ENCODE measurements at places on chromosomes 16 and 17.

- no peak for DNase-seq
Observed at GRCh38 chr17:47076171-47076570, 97.1 kb upstream of the RPRML start.

GRCh38 chr17:21131137-21131536, 4.4 kb downstream of the DHRS7B start:
- no peak for DNase-seq

DNA sequence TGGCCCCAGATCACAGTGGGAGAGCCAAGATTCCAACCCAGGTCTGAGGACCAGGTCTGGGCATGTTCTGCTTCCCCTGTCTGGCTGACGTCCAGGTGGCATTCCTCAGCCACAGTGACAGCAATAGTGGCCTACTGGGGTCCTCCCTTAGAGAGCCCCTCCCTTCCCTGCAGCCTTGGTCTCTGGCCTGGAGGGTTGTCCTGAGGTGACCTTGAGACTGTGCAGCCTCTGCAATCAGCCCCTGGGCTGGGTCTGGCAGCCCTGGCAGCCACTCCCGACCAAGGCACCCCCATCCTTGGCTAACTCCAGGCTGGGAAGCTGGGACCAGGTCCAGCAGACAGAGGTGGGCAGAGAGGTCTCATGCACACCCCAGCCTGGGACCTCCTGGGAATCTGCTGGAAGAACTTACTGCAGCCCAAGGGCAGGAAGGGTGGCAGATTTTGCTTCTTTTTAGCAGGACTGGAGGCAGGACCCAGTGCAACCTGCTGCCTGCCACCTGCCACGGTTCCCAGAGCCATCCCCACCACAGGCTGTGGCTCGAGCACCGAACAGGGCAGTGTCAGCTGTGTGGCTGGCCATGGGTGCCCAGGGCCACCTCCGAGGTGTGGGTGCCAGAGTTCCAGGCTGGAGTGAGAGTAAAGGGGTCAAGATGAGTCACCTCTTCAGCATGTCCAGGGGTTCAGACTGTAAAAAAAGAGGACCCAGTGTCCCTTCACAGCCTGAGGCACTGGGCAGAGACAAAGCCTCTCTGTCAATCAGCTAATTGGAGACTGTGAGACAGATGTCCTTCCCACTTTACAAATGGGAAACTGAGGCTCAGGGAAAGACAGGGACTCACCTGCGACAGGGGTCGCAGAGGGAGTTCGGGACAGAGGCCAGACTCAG, 12.6 kb downstream of the GRB7 start:
- peak; percentile 67 for DNase-seq

DNA sequence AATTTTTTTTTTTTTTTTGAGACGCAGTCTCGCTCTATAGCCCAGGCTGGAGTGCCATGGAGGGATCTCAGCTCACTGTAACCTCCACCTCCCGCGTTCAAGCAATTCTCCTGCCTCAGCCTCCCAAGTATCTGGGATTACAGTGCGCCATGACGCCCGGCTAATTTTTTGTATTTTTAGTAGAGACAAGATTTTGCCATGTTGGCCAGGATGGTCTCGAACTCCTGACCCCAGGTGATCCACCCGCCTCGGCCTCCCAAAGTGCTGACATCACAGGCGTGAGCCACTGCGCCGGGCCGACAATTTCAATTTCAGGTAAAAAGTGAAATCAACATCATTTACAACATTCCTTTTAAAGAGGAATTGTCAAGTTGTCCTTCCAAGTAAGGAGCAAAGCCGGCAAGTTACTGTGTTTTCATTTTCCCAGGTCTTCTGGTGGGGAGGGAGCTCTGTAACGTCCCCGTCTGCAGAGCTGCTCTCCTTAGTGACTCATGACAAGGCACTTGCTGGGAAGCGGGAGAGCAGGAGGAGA, 873 bp downstream of the NPLOC4 start:
- no peak for DNase-seq

GRCh38 chr17:4073983-4074830, 68.6 kb downstream of the ZZEF1 start:
- no peak for DNase-seq

- DNase-seq = no peak
Observed at GRCh38 chr16:16025214-16025968, 76.0 kb downstream of the ABCC1 start.

GRCh38 chr16:85037050-85037410, 9.4 kb downstream of the KIAA0513 start:
- no peak for DNase-seq

DNA sequence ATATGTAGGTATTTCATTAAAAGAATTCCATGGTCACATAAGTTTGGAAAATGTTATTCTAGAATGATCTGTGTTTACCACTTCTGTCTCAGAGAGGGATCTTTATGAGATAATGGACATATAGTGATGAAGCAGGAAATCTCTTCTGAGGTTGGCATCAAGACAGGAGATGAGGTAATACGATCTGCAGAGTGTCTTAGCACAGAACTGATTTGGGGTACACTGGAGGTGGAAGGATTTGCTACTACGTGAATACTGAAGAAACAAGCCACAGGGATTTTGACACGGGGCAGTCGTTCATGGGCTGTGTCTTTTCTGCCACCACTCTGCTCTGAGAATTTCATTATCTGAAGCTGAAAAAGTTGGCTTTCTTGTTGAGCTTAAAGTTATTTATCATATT, 5.5 kb downstream of the CBFB start:
- DNase-seq = no peak

- DNase-seq = no peak
Observed at GRCh38 chr17:64388961-64389565, 1.6 kb downstream of the PECAM1 start.

- no peak for DNase-seq
Observed at GRCh38 chr16:23976524-23976923, 140.7 kb downstream of the PRKCB start.

- peak; percentile 63 for DNase-seq
Observed at GRCh38 chr17:58504826-58505351, 9.5 kb downstream of the MTMR4 start.

- no peak for DNase-seq
Observed at GRCh38 chr16:58449768-58450167, 50.2 kb upstream of the NDRG4 start.

GRCh38 chr17:66767154-66767933, 67.6 kb upstream of the CACNG5 start:
- DNase-seq = no peak

GRCh38 chr16:87017371-87018012, 299.7 kb downstream of the C16orf95 start:
- DNase-seq = no peak

GRCh38 chr16:85361441-85362118, 249.3 kb upstream of the CIBAR2 start:
- peak; percentile 61 for DNase-seq

GRCh38 chr16:15855704-15856003, 1.2 kb downstream of the MYH11 start:
- DNase-seq = no peak

DNA sequence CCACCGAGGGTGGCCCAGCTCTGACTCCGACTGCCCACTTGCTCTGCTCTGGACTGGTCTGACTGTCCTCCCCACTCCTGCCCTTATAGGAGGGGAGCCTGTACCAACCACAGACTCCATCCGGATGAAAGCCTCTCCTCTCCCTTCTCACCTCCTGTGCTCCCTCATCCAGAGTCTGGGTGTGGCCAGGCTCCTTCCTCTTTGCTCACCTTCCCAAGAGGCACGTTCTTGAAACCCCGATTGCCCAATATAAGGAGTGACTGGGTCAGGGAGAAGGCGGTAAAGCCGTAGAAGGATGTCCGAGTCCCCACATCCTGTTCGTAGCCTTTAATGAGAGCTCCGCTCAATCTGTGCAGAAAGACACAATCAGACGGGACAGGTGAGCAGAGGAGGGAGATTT, 17.1 kb downstream of the ST6GALNAC1 start:
- no peak for DNase-seq

GRCh38 chr17:18987230-18987610, 17.3 kb downstream of the FAM83G start:
- DNase-seq = no peak

DNA sequence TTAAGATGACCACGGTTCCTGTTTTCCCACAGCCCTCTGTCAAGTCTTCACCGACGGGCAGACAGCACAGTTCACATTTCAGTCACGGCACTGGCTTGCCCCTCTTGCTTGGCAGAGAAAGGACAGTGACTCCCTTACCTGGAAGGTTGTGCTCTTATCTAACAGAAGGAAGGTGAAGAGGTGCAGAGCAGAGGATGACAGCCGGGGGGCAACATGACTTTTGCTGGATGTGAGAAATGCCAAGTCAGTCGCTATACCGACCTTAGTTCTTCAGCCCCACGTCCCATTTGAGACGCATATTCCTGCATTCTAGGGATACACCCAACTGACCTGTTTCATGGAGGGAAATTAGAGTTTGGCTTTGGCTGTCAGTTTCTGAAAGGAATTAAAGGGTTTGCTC, 492.3 kb downstream of the NPIPA7 start:
- DNase-seq = no peak

GRCh38 chr17:19610311-19610710, 38.2 kb upstream of the ALDH3A2 start:
- no peak for DNase-seq

- DNase-seq = no peak
Observed at GRCh38 chr16:58378401-58378800, 13.9 kb upstream of the GINS3 start.

DNA sequence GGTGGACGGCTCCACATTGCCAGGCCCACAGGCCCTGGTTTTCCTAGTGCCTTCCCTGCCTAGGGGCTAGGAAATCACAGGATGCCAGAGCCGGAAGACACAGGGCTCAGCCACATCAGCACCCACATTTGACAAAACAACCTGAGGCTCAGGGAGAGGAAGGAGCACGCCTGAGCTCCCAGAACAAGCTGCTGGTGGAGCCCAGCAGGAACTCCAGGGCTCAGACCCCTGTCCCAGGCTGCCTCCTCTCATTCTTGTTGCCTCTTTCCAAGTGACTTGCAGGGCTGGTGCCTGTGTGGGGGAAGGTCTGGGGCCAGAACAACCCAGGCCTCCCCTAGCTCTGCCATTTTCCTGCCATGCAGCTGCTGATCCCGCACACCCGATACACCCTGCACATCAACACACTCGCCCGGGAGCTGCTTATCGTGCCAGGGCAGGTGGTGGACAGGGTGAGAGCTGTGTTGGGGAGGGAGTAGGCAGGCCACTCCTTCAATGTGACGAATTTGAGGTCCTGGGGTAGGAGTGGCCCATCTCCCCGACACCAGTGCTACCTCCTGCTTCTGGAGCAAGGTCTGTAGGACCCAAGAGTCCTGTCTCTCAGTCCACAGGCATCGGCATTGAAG, 7.6 kb downstream of the ALOX15B start:
- DNase-seq = no peak

DNA sequence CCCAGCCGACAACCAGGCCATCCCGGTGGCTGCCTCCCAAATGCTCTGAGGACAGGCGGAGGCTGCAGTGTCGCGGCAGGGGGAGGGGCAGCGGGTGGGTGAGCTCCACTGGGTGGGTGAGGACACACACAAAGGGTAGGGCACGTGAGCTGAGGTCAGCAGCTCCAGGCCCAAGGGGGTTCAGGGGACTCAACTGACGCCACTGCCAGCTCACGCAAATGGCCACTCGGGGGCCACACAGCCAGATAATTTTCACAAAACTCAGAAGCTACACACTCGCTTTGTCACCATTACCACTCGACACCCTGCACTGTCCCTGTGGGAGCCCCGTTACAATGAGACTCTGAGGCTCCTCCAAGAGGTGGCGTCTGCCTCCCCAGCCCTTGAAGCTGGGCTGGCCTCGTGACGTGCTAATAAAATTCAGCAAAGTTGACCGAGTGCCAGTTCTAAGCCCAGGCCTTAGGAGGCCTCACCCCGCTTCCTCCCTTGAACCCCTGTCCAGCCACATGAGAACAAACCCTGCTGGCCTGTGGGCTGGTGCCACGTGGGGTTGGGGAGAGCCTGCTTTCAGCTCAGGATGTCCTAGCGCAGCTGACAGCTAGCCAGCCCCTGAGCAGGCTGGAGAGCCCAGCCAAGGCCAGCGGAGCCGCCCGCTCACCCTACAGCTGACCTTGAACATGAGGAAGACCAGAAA, 56.9 kb downstream of the RMI2 start:
- DNase-seq = no peak

- DNase-seq = no peak
Observed at GRCh38 chr16:8867216-8867931, 1.4 kb downstream of the CARHSP1 start.

DNA sequence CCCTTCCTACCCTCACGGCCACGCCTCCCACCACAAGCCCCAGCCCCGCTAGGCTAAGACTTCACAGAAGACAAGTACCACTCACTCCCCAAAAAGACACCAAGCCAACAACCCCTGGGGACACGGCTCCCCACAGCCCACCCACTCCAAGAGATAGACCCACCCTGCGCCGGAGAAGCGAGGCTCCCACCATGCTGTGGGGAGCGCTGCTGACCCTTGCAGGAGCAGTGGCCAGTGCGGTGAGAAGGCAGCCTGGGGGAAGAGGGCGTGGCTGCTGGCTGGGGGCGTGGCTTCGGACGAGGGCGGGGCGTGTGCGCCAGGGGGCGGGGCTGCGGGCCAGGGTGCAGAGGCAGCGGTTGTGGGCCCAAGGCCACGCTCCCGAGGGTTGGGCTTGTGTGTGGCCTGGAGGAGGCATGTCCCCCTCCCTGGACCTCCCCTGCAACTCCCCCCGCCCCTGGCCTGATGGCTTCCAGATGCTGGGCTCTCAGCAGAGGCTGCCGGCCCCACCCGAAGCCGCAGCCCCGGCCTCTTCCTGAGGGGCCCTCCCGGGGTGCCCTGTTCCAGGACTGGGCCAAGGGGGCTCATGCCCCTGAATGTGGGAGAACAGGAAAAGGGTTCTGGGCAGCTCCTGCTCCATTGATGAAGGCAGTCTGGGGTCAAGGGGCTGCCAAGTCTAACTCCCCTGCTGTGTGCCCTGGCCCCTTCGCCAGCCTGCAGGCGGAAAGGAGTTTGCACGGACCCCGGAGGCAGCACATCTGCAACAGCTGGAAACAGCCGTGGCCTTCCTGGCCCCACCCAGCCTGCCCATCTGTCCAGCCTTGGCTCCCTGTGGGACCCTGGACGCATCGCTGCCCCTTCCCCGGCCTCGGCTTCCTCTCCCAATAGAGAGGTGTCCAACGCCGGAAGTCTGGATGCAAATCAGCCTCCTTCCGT, 9.1 kb downstream of the TFAP4 start:
- DNase-seq = peak; percentile 91

- DNase-seq = no peak
Observed at GRCh38 chr17:4333041-4333440, 33.4 kb downstream of the UBE2G1 start.

- DNase-seq = no peak
Observed at GRCh38 chr17:59435238-59435637, 103.8 kb downstream of the YPEL2 start.

DNA sequence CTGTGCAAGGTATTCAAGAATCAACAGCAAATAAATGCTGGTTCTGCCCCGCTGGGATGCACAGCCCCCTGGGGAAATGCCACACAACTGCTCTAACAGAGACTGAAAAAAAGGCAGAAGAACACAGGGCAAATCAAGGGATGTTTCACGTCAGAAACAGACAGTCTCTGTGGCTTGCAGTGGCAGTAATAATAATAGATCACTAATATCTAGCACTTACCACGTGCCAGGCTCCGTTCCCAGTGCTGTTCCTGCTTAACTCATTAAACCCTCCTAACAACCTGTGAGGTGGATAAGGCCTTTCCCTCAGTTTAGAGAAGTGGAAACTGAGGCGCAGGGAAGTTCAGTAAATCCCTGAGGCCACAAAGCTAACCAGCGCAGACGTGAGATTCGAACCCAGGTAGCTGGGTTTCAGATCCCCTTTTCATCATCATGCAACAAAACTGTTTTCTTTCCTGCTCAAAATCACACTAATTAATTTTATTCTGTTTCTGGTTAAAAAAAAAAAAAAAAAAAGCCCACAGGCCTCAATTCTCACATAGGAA, 36.7 kb downstream of the ARHGAP17 start:
- no peak for DNase-seq

All from suprapubic skin (tissue), 4 donors.